ENCODE measurements at places on chromosomes 7 and 10.

DNA sequence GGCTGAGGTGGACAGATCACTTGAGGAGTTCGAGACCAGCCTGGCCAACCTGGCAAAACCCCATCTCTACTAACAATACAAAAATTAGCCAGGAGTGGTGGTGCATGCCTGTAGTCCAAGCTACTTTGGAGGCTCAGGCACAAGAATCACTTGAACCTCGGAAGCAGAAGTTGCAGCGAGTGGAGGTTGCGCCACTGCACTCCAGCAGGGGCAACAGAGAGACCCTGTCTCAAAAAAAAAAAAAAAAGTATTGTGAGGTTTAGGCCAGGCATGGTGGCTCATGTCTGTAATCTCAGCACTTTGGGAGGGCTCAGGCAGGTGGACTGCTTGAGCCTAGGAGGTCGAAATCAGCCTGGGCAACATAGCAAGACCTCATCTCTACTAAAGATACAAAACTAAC lies 16.0 kb downstream of the TET1 start:
- DNase-seq: no peak

DNA sequence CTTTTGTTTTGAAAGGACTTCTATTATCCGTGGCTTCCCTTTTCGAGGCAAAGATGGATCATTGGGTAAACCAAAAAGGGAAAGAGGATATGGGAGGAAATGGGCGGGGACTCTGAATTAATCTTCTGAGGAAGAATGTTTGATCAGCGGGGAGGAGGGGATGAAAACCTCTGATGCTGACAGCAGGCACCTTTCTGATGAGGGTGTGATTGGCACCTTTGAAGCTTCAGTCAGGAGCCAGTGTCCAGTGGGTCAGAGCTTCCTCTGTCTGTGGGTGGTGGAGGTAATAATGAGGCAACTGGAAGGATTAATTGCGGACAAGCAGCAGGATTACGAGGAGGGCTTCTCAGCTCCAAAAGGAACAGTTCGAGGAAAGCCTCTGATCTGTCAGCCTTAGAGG lies 877.6 kb downstream of the LRMDA start:
- no peak for DNase-seq

- DNase-seq: no peak
These were observed 115.1 kb downstream of the CCNY start for GRCh38 chr10:35451151-35452016.

DNA sequence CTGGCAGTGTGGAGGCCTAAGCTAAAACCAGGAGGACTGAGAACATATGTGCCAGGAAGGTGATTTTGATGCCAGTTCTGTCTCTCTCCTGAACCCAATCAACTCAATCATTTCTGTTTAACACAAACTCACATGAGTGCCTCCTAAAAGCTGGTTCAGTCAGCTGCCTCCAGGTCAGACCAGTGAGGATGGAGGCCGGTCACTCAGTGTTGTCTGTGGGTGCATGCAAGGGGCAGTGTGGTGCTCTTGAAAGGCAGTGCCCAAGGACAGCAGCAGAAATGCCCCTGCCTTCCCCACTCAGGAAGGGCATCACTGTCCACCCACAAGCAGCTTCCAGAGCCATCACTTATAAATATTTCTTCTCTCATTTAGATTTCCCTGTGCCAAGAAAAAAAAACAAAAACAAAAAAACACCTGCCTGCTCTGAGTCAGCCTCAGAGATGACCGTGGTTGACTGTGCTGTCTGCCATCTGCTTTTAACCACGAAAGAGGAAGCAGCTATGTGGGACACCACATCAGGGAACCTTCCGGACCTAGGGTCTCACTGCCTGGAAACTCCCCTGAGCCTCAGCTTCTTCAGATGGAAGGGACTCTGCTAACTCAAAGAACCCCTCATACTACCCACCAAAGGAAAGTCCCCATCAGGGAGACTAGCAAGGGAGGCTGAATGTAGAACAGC lies 39.1 kb downstream of the VOPP1 start:
- DNase-seq: peak; percentile 91

- no peak for DNase-seq
These were observed 95.8 kb downstream of the NRP1 start for GRCh38 chr10:33238643-33239042.

DNA sequence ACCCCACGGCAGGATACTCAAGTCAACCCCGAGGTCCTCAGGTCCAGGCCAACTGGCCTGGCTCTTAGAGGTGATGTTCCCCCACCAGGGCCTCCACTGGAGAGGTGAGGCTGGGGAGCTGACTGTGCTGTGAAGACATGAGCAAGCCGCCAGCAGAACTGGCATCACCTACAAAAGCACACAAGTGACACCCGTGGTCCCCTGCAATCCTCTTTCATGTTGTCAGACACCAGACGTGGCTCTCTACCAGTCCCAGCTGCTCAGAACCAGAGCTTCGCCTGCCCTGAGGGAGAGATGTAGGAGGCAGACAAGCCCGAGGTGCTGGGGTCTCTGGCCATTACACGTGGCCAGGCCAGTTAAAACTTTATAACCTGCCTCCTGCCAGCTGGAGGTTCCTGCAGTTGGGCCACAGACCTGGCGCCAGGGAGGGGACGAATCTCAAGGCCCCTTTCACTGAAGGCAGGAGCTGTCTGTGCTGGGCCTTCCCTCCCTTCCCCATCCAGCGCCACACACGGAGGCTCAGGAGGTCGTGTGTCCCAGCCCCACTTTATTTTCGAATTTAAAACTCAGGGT lies 2.2 kb downstream of the COMTD1 start:
- no peak for DNase-seq

DNA sequence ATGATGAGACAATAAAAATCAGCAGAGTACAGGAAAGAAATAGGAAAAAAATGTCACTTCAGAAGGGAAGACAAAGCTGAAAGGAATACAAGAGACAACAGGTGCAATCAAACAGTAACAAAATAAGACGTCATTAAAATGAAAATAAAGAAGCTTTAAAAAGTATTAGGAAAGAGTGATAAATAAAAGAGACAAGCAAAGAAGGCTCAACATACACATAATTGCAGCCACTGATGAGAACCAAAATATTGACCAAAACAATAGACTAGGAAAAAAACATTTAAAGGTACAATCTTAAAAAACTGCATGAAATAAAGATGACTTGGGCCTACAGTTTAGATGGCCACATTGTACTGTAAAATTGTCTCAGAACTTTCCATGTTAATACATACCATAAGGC lies 160.5 kb upstream of the MINDY3 start:
- no peak for DNase-seq

- DNase-seq: no peak
These were observed 2.6 kb downstream of the ANKRD2 start for GRCh38 chr10:97575127-97575668.

DNA sequence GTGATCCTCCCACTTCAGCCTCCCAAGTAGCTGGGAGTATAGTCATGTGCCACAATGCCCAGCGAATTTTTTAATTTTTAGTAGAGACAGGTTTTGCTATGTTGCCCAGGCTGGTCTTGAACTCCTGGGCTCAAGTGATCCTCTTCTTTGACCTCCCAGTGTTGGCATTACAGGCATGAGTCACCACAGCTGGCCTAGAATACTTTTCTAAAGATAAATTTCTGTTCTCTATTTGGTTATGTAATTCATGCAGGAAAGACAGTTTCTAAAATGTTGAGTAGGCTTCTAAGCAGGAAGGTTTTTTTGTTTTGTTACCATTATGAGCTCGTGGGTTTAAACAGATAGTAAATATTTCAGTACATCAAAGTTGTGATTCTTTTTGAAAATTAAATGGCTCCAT lies 5.0 kb downstream of the RBAK start:
- DNase-seq: no peak

DNA sequence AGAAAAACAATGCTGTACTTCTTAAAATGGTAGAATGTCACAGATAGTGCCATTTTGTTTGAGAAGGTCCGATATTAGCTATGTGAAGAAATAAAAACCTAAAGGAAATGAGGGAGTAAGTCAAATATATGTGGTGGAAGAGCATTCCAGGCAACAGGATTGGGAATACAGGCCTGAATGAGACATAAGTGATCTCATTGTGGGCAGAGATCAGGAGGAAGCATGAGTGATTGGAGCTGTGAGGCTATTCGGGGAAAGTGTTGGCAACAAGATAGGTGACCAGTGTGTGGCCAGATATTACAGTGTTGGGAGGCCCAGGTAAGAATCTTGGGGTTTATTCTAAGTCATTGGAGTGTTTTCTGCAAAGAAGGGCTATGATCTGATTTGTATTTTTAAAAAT lies 41.3 kb upstream of the AGMO start:
- no peak for DNase-seq

DNA sequence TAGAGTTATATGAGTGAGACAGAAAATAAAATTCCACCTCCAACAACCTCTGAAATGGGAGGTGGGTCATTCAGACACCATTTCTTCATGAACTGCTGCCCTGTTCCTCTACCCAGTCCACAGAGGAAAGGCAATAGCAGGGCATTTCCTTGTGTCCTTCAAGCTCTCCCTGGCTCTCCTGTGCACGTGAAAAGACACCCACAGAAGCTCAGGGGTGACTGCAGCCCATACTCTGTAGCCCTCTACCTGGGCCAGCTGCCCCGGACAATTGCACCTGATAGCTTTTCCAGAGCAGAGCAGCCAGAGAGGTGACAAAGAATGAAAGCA lies 10.0 kb downstream of the ST8SIA6 start:
- DNase-seq: no peak

- peak; percentile 43 for DNase-seq
These were observed 30.6 kb downstream of the CISD1 start for GRCh38 chr10:58299580-58299979.

DNA sequence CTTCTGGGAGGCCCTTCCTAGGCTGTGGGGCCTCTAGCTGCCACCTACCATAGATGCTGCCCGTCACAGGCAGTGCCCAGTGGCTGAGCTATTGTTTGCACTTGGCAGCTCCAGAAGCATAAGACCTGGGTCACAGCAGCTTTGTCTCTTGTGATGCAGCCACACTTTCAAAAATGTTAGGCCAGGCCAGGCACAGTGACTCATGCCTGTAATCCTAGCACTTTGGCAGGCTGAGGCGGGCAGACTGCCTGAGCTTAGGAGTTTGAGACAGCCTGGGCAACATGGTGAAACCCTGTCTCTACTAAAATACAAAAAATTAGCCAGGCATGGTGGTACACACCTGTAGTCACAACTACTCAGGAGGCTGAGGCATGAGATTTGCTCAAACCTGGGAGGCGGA lies 9.5 kb upstream of the KAZALD1 start:
- no peak for DNase-seq

DNA sequence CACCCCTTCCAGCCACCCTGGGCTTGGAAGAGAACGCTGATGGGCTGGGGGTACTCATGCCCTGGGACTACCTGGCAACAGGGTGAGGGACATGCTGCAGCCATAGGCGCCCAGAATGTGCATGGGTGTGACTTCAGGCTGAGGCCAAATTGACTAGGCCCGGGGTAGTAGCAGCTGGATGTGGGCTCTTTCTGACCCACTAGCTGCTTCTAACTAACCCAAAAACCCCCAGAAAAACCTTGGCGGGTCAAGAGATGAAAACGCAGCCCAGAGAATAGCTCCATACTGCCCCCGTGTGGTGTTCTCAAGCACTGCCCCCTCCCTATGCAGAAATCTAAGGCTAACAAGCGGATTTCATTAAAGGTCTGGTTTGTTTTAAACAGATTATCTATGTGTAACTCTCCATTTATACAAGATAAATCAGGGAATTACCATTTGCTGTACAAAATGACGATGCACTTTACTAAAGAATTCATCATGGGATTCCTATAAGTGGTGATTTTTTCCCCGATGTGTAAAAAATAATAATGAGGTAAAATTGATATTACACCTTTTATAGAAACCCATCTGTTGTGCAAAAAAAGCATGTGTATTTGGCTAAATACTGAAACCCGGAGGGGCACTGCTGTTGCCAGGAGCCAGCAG lies 4.2 kb downstream of the SMARCD3 start:
- DNase-seq: peak; percentile 58

GRCh38 chr7:34842782-34843181 lies 184.8 kb downstream of the NPSR1 start:
- DNase-seq: no peak

- no peak for DNase-seq
These were observed 12.6 kb downstream of the CASP7 start for GRCh38 chr10:113692271-113692670.

- DNase-seq: no peak
These were observed 23.7 kb downstream of the SH2B2 start for GRCh38 chr7:102310414-102310815.

DNA sequence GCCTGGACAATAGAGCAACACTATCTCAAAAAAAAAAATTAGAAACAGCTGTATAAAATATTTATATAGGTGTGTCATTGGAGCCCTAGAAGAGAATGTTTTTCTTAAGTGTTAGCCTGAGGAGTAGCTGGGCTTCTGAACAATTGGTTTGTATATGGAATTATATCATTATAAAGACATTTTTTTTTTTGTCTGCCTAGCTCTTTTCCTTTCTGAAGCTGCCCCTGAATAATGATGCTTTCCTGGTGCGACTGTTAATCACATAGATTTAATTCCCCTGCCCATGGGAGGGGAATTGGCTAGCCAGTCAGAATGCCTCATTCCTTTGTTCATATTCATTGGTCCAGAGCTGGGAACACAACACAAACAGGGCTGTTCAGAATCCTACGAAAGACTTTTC lies 13.9 kb upstream of the ABCC2 start:
- no peak for DNase-seq

DNA sequence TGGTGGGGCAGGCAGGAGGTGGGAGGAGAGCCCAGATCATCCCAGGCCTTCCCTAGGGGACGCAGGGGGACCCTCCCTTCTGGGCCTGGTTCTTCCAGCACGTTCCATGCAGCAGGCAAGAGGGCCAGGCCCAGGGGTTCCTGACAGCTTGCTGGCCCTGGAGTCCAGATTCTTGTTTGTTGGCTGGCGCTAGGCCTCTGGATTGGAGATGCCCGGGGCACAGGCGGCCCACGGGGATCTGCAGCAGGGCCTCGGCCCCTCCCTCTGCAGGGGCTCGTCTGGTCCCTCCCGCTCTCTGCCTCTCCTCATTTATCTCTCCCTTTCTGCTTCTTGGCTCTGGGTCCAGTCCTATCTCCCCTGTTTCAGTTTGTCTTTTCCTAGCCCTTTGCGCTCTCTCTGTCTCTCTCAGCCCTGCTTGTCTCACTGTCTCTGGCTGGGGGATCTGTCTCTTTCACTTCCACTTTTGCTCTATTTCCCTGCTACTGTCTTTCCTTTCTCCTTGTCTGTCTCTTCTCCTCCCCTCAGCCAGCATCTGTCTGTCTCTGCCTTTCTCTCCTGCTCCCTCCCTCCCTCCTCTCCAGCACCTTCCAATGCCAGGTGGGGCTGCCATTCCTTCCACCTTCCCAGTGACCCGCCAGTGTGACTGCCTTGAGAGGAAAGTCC lies 1.1 kb upstream of the AQP1 start:
- no peak for DNase-seq

GRCh38 chr10:110172155-110172554 lies 35.2 kb upstream of the MXI1 start:
- DNase-seq: no peak

DNA sequence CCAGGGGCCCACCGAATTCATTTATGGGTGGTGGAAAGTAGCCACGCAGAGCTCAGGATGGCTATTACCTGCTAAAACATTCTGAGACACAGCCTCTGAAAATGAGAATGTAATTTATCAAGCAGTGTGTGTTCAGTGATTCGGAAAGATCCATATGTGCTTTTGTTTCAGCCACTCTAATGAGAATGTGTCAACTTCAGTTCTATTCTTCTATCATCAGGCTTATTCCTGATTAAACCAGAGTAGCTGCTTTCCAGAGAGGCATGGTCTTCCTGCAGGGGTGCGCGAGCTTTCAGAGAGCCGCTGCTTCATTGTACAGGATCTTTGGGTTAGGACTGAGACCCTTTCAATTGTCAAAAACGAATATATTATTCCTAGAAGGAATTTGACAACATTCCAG lies 167.6 kb downstream of the OTUD1 start:
- DNase-seq: no peak

GRCh38 chr10:110708776-110709443 lies 64.8 kb downstream of the RBM20 start:
- DNase-seq: no peak

GRCh38 chr10:108037061-108037460 lies 872.6 kb upstream of the SORCS1 start:
- DNase-seq: no peak

All from CD4-positive, alpha-beta T cell treated with Interleukin-4 for 4 hours (primary cell).